CD4-positive, alpha-beta T cell treated with Interferon alpha-2 for 1 hour (primary cell): ENCODE measurements at places on chromosomes 6 and 20.

- no peak for DNase-seq
Observed at GRCh38 chr6:46794068-46794467, 879 bp downstream of the MEP1A start.

DNA sequence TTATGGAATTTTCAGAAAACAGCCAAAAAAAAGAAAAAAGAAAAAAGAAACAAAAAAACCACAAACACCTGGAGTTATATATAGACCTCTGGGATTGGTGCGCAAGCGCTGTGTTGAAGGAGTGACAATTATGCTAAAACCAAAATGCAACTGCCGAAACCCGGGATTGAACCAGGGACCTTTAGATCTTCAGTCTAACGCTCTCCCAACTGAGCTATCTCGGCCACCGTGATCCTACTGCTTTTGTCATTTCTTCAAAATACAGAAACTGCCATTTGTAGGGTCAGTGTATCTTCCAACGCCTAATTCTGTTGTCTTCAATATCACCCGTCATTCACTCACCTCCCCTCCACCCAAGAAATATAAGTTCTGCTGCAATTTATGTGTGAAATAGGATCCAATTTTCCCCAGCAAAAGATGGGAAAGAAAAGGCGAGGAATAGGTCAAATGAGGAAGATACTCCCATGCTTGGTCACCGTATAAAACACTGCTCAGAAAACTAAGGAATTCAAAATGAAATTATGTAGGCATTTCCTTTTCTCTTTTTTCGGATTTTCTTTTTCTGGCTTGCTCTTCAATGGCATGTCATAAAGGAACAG, 116.0 kb downstream of the TRIM27 start:
- DNase-seq: no peak

DNA sequence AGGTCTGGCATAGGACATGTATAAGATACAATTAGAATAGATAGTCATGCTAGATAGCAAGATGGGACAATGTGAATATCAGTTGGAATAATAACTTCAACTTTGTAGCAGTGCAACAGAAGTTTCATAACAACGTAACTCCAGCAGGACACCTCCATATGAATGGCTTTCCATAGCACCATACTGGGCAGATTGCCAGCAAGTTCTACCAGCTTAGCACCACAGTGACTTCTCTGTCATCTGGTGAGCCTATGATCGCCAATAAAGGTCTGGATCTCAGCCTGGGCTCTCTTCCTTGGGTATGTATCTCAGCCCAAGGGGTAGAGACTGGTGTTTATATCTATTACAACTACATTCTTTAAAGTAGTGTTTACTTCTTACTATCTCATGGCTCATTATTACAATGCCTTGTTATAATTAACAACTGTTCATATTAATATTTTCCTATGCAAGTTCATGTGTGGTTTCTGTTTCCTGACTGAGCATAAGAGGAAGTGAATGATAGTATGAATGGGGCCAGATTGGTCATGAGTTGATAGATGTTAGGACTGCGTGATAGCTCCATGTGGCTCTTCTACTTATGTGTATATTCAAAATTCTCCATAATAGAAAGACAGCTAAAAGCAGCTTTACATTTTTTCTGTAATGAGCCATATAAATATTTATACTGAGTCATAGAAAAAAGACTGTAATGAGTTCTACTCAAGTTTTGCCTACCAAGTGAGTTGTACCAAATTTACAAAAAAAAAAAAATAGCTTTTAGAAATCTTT, 22.9 kb downstream of the HTR1B start:
- DNase-seq: no peak

DNA sequence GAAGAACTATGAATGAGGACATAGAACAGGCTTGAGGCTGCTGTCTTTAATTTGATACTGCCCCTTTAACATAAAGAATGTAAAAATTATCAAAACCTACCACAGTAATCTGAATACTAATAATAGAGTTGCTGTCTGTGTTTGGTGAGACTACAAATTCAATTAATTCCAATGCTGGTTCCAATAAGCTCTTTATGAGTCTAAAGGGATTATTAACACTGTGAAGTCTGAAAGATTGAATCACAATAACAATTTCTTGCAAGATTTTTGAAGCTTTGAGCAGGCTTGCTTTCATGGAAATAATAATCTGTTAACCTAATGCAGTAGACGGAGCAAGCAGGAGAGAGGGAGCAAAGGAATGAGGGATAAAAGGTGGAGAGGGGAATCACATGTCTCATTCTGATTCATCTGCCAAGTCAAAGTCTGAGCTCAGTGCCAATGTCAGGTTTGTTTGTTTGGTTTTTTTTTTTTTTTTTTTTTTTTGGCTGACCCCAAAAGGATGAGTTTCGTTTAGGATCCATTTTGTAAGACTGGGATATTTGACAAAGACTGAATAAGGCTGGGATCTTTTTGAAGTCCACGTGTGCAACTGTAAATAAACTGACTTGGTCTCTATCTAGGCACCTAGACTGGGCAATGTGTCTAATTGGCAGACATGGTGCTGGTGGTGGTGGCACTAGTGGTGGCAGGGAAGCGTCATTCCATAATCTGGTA, 211.6 kb downstream of the RNF144B start:
- no peak for DNase-seq

DNA sequence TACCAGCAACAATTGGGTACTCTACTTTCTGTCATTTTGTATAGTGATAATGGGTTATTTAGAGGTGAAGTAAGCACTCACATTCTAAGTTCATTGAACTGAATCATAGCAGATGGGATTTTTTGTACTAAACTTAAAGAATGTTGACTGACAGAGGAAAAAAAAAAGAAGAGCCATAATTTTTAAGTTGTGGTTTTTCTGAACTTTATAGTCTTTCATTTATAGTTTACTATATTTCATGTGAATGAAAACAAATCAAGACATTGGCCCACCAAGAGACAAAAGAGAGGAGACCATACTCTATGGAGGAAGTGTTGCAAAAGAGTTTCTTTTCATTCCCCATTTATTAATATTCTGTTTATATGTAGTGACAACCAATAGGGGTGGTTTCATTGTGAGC, 685.7 kb downstream of the BCKDHB start:
- DNase-seq: no peak

GRCh38 chr6:12716298-12716916, at the start of gene PHACTR1:
Gene PHACTR1 (plus strand): TSS chr6:12716767.
- DNase-seq: no peak
